NK-92 treated with Interleukin-12 subunit alpha and Interleukin-12 subunit beta, amount 100 ng/mL, for 24 hours (cell line): ENCODE measurements at places on chromosomes 7 and 10.

DNA sequence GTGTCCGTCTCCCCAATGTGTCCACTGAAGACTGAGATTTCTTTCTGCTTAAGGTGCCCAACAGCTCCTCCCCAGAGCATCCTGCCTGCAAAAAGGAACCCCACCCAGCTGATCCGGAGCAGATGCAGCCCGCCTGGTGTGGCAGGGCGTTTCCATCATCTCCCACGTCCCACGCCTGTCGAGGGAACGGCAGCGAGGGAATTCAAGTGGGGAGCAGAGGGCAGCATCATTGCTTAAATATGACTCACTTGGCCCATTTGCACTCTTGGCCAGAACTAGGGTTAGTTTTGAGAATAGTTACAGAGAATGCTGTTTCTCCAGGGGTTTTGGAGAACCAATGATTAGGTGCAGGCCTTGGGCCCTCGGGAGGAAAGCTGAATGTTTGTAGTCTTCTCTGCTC is 20.8 kb downstream of the VWA2 start:
- DNase-seq, result no peak

DNA sequence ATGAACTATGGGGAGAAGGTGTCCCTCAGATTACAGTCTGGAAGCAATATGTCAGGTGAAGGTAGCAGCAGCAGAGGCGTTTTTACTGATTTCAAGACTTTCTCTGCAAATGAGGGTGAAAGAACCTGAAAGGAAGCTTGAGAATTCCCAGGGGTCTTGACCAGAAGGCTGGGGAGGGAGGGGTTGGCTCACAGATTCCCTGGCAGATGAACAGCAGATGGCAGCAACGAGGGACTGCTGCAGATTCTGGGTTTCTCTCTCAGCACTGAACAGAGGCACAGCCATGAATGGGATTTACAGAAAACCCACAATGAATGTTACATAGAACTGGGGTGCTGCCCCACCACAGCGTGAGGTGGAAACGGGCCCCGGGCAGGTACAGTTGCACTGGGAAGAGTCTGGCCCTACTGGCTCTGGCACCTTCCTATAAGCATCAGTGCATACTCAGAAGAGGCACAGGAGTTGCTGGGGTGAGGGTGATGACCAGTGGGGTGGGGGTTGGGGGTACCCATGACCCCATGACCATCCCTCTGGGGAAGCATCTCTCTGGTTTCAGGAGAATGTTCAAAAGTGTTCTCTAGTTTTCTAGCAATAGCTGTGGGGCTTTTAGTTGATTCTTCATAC is 317.8 kb downstream of the SH2D4B start:
- DNase-seq, result no peak

GRCh38 chr7:128215281-128215680 is 25.8 kb upstream of the LEP start:
- no peak for DNase-seq

- DNase-seq, result no peak
Measured at GRCh38 chr10:79052291-79053080, 16.3 kb upstream of the ZMIZ1 start.

DNA sequence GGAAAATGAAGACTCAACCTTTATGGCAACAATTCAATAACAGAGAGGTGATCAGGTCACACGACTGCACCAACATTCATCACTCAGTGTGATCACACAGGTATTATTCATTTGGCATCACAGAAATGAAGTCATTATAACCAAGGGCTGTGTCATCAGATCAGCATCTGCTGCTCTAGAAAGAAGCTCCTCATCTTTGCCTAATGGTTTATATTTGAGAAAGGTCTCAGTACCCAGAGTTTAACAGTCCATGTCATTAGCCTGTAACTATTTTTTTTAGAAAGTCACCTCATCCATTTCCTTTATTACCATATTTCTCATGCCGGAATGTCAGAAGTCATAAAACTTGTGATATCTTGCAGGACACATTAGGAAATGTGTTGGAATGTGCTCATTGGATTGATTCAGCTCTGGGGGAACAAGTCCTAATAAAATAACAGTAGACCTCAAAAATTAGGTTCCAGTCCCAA is 45.1 kb upstream of the PRKG1 start:
- DNase-seq, result no peak

GRCh38 chr7:157239571-157240270 is 97.1 kb upstream of the DNAJB6 start:
- no peak for DNase-seq

- no peak for DNase-seq
Measured at GRCh38 chr7:156318426-156318825, 322.1 kb upstream of the RNF32 start.

DNA sequence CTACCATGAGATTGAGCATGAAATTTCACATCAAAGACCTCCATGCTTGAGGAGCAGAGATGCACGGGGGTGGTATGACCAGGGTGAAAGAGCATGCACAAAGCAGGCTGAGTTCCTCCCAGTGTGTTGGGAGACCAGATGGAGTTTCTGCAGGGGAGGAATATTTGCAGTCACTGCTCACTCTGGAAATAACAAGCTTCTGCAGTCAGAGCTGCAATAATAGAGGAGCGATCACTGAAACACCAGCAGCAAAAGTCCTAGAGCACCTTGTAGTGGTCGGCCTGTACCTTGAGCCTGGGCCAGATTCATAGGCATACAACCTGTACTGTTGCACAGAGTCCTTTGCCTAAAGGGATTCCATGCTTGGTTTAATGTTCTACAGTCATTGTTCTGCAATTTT is 184.5 kb upstream of the SP8 start:
- no peak for DNase-seq

DNA sequence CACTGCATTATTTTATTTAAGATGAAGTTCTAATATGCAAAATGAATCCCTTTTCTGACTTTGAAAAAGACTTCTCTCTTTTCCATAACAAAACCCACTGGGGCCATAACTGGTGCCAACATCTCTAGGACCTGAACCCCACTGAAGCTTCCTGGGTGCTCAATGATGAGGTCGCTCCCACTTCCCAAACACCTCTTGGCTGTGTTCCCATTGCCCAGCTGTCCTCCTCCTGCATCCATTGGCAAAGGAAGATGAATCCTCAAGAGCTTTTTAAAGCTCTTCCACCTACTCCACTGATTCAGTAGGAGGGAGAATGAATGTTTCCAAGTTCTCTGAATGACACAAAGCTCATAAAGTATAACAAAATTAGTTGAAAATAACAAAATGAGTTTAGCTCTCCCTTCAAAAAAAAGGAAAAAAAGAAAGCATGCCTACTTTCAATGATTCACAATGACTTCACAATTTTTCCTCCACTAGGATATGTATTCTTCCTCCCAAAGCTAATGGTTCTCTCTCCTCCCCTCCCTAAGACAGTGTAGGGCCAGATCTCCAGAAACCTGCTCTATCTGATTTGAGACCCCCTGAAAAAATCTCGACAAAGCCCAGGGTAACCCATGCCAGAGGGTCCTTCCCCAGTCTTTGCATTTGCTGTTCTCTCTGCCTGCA is 64.8 kb downstream of the SORBS1 start:
- no peak for DNase-seq

DNA sequence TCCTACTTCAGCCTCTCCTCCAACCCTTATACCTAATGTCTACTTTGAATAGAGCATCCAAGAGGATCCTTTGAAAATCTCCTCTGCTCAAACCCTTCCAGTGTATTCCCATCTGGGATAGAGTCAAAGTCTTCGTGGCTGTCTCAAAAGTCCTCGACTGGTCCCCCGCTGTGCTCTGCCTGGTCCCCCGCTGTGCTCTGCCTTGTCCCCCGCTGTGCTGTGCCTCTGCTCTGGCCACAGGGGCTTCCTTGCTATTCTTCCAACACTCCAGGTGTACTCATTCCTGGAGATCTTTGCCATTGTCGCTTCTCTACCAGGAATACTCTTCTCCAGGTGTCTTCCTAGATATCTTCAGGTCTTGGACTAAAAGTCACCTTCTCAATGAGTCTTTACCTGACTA is 36.1 kb upstream of the COMMD3 start:
- no peak for DNase-seq

DNA sequence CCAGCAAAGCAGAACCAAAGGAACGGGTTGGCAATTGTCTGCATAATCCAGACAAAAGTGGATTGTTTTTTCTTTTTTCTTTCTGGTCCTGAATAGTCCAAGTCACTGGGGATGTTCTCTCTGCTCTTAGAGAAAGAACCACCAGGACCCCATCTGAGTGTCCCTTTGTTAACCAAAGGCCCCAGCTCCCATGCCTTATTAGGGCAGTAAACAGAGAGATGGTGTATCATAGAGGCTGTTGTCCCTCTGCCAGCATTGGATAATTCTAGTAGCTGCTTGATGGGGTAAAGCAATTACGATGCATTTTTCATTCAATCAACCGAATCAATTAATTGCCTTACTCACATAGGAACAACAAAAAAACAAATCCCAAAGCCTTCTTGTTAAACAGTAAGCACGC is 213.0 kb downstream of the BUB3 start:
- no peak for DNase-seq

- no peak for DNase-seq
Measured at GRCh38 chr7:144653449-144653848, 182.4 kb downstream of the TPK1 start.
